CD8-positive, alpha-beta T cell (primary cell): ENCODE measurements at places on chromosomes 5 and 9.
A peak's percentile ranks its signal among the peaks of the same experiment; 100 is the strongest.

GRCh38 chr5:179355976-179356974 is 11.0 kb upstream of the ADAMTS2 start:
- DNase-seq = no peak

DNA sequence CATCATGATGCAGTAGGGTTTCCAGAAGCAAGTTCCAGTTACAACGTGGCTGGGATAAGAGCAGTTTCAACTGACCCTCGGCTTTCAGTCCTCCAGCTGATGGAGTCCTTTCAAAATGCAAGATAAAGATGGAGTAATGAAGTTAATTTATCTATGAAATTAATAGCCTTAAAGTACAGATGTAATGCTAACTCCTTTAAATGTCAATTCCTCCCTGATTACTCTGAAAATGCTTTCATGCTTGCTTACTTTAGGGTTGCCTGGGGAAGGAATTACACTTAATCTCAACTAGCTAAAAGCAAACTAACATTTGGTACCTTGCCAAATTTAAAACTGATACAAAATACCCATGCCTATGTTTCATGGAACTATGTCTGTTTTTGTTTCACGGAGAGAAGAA is 178.4 kb downstream of the KIAA0825 start:
- no peak for DNase-seq

DNA sequence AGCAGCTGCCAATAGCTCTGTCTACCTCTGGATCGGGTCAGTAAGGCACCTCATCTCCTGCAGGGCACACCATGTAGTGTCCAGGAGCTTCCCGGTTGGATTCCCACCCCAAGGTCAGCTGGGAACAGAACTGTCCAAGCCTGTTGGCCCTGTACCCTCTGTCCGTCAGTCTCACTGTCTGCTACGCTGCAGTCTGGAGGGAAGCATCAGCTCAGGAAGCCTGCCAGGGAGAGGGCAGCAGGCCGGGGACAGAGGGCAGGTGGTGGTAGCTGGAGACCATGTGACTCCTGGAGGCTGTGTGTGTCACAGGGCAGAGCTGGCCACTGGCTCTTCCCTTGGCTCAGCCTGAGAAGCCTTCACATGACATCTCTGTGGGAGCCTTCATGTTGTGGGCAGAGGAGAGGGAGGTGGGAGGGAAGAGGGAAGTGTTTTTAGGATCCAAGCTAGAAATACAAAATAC is 134.5 kb downstream of the SEC61B start:
- no peak for DNase-seq

GRCh38 chr5:88183255-88183654 is 85.4 kb downstream of the TMEM161B start:
- no peak for DNase-seq

DNA sequence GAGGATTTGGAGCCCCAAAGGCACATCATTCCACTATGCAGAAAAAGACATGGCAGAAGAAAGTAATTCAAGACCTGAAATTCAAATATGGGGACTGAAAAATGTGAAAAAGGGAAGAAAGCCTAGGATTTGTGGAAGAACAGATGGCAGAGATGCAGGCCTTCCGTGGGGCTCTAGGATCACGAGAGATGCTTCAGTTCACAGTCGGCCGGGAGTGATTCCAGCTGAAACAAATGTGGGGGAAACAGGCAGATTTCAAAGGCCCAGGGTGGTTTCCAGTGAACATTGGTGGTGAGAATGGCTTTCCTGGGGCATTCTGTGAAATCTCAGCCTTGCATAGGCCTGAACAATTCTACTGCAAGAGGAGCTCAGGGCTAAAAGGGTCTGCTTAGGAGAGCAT is 34.6 kb upstream of the ZFR start:
- DNase-seq = no peak

DNA sequence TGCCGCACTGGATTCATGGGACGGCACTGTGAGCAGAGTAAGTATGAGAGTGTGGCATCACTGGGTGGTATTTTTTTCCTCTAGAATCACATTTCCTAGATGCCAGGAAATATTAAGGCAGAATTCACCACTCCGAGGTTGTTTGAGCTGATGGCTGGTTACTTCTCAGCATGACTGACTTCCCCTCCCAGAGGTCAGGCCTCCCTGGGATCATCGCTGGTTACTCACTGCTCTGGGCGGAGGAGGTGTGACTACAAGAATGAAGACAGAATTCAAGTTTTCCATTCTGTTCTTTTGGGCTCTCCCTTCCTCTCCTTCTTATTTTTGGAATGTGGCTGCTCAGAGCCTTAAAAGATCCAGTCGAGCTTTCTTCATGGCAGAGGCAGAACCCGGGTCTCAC is 76.6 kb upstream of the PRRC1 start:
- DNase-seq = no peak

GRCh38 chr9:27347889-27348288 is 50.9 kb upstream of the EQTN start:
- DNase-seq = no peak

DNA sequence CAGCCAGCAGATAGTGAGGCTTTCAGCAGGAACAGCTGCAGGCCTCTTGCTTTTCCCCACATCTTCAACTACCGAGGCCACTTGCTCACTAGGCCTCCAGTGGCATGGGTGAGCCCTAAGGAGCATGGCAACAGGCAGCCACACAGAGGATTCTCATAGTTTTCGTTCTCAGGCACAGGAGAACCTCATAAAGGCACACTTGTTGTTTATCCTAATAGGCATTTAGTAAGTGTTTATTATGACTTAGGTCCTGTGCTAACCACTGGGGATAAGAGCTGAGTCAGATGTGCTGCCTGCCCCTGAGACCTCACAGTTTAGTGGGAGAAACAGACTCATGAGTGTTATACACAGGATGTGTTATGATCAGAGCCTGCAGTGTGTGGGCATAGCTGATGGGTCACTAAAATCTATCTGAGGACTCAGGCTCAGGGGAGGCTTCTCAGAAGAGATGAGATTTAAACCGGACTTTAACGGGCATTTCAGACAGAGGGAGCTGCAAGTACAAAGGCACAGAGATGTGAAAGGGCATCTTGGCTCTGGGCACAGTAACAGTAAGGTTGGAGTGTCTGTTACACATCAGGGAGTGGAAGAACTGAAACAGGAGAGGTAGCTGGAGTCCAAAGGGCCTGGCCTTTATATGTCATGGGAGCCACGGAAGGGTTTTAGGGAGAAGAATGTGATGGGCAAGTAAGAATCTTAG is 21.0 kb upstream of the HEMGN start:
- DNase-seq = no peak

DNA sequence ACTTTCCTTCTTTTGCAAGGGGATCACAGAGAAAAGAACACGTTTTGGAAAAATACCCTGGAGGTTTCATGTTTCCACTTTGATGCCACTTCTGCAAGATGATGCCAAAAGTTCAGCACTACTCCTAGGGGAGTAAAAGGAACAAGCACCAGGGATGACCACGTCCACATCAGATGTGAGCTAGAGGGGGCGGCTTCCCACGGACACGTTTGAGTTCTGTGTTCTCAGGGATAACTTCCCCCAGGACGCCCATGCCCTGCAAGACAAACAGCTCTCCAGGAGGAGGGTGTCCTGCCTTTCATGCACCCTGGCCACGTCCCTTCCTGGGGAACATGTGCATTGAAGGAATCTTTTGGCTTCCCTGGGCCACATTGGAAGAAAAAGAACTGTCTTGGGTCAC is 66.6 kb upstream of the TRIO start:
- no peak for DNase-seq

DNA sequence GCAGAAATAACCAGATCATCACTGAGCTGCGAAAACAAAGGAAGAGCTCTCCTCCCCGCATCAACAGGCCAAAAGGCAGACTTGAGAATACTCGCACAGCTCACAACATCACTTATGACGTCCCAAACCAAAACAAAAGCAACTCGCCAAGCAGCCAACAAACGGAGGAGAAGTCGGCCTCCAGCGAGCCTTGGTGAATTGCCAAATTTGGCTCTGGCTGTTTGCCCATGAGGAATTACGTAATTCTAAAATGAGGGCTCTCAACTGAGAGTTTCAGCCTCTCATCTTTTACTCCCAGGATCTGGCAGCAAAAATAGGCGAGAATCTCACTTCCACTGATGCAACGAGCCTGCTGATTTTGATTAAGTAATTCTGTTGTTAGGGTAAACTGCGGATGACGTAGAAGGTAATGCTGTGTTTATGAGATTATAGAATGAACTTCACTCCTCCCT is 51.7 kb upstream of the SEMA6A start:
- no peak for DNase-seq

DNA sequence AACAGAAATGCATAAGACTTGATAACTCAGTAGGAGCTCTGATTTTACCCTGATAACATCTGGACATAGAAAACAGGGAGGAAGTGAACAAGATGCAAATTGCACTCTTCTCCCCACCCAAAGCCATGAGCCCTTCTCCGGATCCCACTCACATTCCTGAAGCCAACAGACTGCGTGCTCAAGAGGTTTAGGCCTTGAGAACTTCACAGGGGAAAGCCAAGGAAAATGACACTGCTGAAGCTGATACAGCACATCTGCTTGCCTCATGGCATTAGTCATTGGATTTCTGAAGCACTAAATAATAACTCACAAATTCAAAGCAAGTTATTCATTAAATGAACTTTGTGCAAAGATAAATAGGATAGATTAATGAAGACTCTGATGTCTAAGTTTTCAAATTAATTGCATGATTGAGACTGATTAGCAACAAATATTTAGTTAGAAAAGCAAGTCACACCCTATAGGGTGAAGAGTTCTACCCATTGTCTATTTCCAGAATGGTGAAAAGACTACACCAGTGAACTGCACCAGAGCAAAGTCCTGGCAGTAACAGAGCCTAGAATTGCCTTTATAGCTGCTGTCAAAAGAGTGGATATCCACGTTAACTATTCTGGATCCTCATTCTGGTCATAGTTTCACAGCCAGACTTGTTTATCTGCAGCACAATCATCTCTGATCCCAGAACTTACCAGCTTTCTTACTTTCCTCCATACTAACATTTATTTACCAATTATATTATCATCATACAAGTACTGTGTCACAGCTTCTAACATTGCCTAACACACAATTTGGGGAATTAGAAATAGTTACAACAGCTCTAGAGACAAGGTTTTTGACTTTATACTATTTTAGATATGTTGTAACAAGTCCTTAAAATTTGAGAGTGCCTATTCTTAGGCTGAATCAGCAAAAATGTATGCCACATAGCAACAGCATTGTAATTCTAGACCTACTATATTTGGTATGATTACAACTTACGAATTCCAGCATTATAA is 432.1 kb upstream of the RGMB start:
- no peak for DNase-seq

- DNase-seq = no peak
These were observed 1717.1 kb downstream of the EFNA5 start for GRCh38 chr5:105953616-105954015.

DNA sequence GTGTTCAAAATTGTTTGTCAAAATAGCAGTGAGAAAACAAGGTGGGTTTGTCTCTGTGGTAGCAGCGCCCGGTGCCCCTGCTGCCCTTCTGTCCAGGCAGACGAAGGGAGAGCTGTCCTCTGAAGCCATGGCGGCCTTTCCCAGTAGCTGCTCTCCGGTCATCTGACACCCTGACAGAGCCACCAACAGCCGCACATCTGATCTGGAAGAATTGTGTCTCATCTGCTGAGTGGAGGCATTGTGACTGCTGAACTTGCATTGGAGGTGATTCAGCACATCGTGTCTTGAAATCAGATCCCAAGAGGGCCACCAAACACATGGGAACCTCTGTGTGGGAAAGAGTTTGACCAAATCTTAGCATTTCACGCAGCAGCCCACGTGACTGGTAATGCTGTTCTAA is 337.6 kb upstream of the IRX1 start:
- no peak for DNase-seq

- DNase-seq = no peak
These were observed 27.2 kb downstream of the ATP6V0E1 start for GRCh38 chr5:173010547-173011464.

DNA sequence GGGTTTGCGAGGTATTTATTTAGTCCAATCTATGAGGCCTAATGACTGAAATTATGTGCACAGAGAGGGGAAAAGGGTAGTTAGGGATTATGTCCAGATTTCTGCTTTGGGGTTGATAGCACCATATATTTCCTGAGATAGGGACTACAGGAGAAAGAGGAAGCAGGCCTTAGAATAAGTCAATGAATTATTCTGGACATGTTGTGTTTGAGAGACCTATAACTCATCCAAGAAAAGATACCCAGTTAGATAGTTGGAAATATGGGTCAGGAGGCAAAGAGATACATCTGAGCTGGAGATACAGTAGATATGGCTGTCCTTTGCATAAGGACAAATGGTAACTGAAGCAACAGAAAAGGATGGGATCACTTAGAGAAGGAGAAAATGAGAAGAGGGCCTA is 53.1 kb downstream of the NR3C1 start:
- no peak for DNase-seq

DNA sequence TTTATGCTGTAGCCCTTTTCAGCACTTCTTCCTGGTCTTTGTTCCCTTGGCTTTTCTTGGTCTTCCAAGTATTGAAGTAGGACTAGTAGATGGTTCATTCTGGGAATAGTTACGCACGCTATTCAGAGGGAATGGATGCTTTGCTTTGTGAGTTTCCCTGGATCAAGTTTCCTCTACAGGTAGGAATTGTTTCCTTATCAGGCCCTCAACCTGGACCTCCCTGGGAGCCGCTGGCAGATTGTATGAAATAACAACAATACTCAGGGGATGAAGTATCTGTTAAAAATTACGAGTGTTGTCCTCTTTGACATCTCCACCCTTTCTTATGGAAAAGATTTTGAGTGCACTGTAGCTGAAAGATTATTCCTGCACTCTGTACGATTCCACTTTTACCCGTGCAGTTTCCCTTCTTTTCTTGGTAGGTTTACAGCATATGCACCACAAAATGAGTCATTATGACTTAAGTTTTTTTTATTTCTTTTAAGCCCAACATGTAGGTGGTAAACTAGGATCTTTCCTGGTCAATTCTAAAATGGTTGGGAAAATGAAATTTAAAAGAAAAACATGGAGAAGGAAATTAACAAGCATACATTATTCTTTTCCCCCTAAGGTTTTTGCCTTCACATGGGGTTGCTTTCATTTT is 57.9 kb downstream of the ARHGAP26 start:
- DNase-seq = no peak

DNA sequence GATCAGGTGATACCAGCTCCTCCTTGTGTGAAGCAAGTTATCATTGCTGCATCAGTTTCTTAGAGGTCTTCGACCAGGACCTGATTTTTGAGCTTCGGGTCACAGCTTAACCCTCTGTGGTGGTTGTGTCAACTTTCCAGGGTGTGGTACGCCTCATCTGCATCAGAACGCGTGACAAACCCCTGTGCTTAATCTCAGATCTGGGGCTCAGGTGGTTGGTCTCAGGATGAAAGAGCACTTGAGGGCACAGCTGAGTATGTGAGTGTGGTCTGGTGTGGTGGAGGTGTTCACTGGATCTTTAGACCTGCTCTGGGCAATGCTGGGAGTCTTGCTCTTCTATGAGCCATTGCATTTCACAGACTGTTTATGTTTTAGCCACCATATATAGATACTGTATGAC is 64.1 kb downstream of the OSTF1 start:
- peak; percentile 50 for DNase-seq

GRCh38 chr5:167770461-167770860 is 521.0 kb upstream of the WWC1 start:
- DNase-seq = no peak
